MM.1S (cell line): ENCODE measurements at places on chromosomes 4 and X.
A peak's percentile ranks its signal among the peaks of the same experiment; 100 is the strongest.

GRCh38 chrX:8731559-8732395, at the start of gene ANOS1:
Gene ANOS1, minus strand, starts transcription at chrX:8732137. Its CDS starts 101 bp downstream, at chrX:8732036.
- DNase-seq: peak; percentile 11

DNA sequence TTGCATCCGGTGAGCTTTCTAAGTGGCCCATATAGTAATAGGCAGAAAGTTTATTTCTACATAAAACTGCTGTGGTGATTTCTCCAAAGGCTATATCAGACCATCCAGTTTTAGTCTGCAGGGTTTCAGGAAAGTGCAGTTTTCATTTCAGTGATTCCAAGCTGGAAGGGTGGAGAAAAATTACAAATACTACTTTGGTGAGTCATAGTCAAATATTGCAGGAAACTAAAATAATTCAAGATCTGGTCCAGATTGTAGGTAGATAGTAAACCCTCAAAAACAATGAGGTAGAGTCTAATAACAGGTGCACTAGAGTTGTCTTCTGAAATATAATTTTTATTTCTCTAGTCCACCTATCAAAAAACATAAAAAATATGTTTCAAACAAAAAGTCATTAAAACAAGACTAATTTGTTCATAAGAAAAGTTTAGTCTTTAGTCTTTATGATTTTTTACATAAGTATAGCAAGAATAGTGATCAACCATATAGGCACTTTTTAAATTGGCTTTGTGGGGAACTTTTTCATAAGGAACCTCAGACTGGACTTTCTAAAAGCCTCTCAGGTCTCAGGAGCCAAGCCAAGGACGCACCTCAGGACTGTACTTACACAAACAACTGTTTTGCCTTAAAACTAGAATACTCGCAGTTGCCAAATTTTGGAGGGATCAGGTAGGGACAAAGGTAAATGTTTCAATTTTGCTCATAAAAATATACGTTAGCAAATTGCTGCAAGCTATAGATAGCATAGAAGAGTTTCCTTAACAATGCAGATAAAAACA, 101.8 kb upstream of the TLR3 start:
- DNase-seq: no peak

DNA sequence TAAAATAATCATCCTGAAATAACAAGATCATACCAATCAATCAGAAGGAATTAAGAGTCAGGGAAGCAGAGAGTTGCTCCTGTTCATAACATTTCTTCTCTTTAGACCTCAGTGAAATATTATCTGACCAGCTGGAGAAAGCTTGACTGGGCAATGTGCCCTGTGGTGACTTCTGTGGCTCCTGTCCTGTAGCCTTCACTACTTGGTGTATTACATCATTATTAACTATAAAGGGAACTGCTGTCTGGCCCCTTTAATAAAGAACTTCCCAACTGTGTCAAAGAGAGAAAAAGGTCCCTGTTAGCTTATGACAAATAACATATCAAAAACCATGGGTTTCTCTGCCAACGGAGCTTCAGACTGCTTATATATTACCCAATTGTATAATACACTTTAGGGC, 18.0 kb downstream of the OPHN1 start:
- no peak for DNase-seq

GRCh38 chr4:158458271-158458895, 63.3 kb upstream of the RXFP1 start:
- no peak for DNase-seq

DNA sequence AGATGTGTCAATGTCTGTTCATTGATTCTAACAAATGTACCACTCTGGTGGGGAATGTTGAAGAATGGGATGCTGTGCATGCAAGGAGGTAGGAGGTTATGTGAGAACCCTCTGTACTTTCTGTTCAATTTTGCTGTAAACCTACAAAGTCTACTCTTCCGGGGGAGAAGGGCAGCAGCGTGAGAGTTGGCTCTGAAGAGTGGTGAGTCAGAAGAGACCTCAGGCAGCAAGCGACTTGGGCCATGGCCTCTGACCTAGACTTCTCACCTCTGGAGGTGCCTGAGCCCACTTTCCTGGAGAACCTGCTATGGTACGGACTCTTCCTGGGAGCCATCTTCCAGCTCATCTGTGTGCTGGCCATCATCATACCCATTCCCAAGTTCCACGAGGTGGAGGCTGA, 26.7 kb downstream of the MANBA start:
- DNase-seq: no peak

- no peak for DNase-seq
Observed at GRCh38 chr4:133147921-133148689, 989 bp upstream of the PCDH10 start.

DNA sequence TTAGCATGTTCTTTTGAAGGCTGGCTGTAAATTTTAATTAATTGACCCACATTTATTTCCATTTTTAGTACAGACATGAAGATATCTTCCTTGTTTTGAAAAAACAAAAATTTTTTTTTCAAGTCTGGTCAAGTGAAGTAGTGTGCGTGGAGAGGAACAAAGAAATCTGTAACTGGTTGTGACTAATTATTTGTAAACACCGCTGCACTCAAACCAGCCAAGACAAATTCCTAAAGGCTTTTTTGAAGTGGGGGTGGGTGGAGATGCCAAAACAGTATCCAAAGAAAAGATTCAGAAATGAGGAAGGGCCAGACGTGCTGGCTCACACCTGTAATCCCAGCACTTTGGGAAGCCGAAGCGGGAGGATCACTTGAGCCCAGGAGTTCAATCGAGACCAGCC, 88.3 kb downstream of the SHROOM2 start:
- no peak for DNase-seq

- no peak for DNase-seq
Observed at GRCh38 chr4:84722720-84723119, 139.8 kb downstream of the CDS1 start.

DNA sequence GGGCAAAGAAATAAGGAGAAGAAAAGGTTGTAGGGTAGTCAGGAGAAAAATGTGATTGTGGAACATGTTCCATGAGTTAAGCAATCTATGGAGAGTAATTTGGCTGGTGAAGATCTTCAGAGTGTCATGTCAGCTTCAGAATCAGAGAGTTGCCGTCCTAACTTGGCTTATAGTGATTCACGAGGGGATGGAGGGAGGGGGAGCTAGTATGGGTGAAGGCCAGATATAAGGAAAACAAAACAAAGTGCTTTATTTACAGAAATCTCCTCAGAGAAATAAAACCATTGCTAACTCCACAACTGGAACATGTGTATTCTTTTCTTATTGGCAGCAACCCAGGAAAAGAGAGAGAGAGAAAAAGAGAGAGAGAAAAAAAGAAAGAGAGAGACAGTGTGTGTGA, 256.5 kb upstream of the NRK start:
- no peak for DNase-seq

GRCh38 chr4:40570348-40571077, 59.2 kb downstream of the RBM47 start:
- no peak for DNase-seq

DNA sequence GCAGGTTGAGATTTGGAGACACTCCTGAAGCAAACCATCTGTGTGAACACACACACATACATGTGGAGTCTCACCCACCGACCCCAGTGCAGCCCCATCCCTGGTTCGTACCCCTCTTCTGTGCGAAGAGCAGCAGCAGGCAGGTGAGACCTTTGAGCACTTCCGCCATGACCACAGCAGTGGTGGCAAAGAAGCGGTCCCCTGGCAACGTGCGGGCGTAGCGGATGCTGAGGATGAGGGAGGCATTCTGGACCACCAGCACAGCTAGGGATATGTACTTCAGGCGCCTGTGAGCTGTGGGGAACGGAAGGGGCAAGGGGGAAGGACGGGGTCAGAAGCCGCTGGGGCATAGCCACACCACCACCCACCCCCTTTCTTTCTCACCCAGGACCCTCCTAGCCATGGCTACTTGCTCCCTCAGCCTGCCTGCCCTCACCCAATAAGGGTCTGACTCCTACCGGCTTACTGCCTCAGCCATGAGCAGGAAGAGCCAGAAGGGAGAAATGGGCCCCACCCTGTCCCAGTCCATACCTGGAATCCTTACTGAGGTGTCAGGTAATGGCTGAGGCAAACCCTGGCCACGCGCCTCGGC, 1.6 kb downstream of the SLC35A2 start:
- no peak for DNase-seq
